ENCODE measurements at places on chromosomes 3 and 15. TPM values are rescaled to one million over a fixed set of nuclear protein-coding genes. Genes with fewer than 3 reads are reported as not detected.

MESP1 gene
- not detected for total RNA-seq

BRPF1 gene
- 36.0 TPM for total RNA-seq

KCNMB3 gene
- total RNA-seq: 6.2 TPM

GRCh38 chr15:47908950-47909670 lies 191.8 kb downstream of the SEMA6D start:
- DNase-seq: no peak
- no peaks in the 10 kb centered on the region for H3K4me1 ChIP-seq
- no peaks in the 10 kb centered on the region for H3K27me3 ChIP-seq
- no peak overlapping the region for H3K4me3 ChIP-seq

DNA sequence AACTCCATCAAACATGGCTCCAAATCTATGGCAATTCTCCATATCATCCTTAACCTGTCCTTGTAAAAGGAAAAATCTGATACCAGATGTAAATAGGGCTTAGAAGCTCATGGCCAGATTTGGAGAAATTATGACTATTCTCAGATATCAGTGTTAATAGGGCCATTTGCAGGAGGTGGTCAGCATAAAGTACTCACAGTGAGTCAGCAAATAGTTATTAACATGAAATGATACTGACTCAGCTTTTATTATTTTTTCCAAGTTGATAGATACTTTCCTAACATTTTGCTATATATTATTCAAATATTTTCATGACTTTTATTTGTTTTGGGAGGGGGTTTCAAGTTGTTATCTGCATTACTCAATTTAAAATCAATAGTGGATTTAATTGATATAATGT lies 255.8 kb downstream of the MFSD1 start:
- DNase-seq: no peak
- H3K36me3 ChIP-seq: no peaks in the 10 kb centered on the region
- no peaks in the 10 kb centered on the region for H3K4me1 ChIP-seq
- no peak overlapping the region for H3K4me3 ChIP-seq
- H3K27ac ChIP-seq: no peak overlapping the region

- DNase-seq: no peak
- no peaks in the 10 kb centered on the region for H3K27me3 ChIP-seq
- no peak overlapping the region for H3K4me3 ChIP-seq
- no peaks in the 10 kb centered on the region for H3K36me3 ChIP-seq
- no peak overlapping the region for H3K27ac ChIP-seq
These were observed 37.4 kb downstream of the FRMD5 start for GRCh38 chr15:44157679-44158078.

DNA sequence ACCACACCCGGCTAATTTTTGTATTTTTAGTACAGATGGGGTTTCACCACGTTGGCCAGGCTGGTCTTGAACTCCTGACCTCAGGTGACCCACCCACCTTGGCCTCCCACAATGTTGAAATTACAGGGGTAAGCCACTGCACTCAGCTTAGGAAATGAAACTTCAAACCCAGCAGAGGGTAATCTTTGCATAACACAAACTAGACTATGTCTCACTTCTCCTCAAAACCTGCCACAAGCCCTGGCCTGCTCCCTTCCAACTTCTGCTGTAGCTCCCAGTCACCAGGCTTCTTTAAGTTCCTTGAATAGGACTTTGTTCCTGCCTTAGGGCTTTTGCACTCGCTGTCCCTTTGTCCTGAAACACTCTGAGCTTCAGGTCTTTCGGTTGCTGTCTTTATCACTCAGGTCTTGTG lies 39.2 kb upstream of the SEMA4B start:
- H3K4me3 ChIP-seq: no peak overlapping the region
- no peaks in the 10 kb centered on the region for H3K4me1 ChIP-seq
- no peak for DNase-seq
- no peak overlapping the region for H3K27ac ChIP-seq
- H3K36me3 ChIP-seq: no peaks in the 10 kb centered on the region
- no peaks in the 10 kb centered on the region for H3K27me3 ChIP-seq

DNA sequence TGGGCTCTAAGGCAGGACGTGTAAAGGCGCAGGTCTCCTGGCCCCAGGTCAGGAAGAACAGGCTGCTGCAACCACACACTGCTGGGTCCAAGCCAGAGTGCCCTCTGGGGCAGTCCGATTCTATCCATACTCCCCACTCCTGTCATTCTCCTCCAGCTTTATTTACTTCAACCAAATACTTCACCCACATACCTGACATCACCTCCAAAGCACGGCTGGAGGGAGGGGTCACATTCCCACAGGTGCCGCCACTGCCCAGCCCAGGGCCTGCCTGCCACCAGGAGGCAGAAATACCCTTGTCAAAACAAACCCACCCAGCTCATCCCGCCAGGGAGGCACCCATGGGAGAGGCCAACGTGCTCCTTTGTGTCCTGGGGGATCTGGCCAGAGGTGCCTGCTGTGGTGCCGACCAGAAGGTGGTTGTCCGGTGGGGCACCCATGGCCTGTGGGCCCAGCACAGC lies 100.4 kb downstream of the DAPK2 start:
- no peaks in the 10 kb centered on the region for H3K36me3 ChIP-seq
- H3K27me3 ChIP-seq: no peaks in the 10 kb centered on the region
- no peak overlapping the region for H3K4me3 ChIP-seq
- DNase-seq: no peak

- no peaks in the 10 kb centered on the region for H3K4me1 ChIP-seq
- H3K36me3 ChIP-seq: no peaks in the 10 kb centered on the region
These were observed 196.3 kb upstream of the PLSCR5 start for GRCh38 chr3:146801492-146801891.

DNA sequence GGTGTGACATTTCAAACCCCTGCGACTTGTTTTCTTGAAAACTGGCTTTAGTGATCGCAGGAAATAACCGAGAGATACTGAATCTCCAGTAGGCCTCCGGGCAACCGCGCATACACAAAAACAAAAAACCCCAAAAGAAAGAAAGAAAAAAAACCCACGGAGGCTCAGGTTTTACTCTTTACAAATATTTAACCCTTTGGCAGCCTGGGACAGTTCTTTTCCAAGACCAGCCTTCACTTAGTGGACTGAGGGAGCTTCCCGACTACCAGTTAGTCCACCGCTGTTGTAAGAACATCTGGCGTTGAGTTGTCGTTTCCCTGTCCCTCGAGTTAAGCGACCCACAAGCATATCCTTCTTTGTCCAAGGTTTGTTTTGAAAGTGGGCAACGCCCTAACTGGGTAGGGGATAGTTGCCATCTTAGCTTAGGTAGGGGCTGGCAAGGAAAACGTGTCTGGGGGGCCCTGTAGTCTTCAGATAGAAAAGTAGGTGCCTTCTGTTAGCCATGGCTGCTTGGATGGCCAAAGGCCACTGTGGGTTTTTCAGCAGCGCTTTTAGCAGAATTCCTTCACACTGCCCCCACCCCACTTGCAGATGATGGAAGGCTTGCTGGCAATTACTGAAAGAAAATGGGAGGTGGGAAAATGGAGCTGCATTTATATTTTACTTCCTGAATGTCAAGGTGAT lies 6.9 kb downstream of the ISL2 start:
- DNase-seq: no peak
- no peak overlapping the region for H3K27ac ChIP-seq
- H3K4me3 ChIP-seq: no peak overlapping the region
- H3K4me1 ChIP-seq: no peaks in the 10 kb centered on the region

GRCh38 chr15:72887376-72887775 lies 103.8 kb upstream of the ADPGK start:
- no peak overlapping the region for H3K4me3 ChIP-seq
- H3K27me3 ChIP-seq: no peaks in the 10 kb centered on the region
- no peak for DNase-seq

GRCh38 chr3:18426597-18427193 lies 1.6 kb upstream of the SATB1 start:
- no peak overlapping the region for H3K27ac ChIP-seq
- no peak for DNase-seq
- H3K27me3 ChIP-seq: no peaks in the 10 kb centered on the region
- no peaks in the 10 kb centered on the region for H3K4me1 ChIP-seq
- H3K36me3 ChIP-seq: no peaks in the 10 kb centered on the region
- no peak overlapping the region for H3K4me3 ChIP-seq

DNA sequence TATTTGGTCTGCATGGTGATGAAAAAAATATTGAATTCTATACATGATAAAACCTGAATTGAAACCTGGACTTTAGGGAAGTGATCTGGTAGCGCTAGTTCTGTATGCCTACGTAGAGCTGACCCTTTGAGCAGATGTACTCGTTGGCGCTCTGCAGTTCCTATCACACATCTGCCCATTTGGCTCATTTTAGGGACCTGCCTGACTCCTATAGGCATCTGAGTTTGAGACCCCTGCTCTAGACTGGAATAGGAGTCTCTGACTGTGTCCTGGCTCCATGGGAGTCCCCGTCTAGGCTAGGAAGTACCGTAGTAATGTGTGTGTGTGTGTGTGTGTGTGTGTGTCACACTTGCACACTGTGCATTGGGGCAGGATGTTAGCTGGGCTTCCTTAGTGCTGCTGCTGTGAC lies 21.2 kb downstream of the STARD5 start:
- H3K4me3 ChIP-seq: no peak overlapping the region
- no peaks in the 10 kb centered on the region for H3K4me1 ChIP-seq
- no peak for DNase-seq
- H3K27ac ChIP-seq: no peak overlapping the region

DNA sequence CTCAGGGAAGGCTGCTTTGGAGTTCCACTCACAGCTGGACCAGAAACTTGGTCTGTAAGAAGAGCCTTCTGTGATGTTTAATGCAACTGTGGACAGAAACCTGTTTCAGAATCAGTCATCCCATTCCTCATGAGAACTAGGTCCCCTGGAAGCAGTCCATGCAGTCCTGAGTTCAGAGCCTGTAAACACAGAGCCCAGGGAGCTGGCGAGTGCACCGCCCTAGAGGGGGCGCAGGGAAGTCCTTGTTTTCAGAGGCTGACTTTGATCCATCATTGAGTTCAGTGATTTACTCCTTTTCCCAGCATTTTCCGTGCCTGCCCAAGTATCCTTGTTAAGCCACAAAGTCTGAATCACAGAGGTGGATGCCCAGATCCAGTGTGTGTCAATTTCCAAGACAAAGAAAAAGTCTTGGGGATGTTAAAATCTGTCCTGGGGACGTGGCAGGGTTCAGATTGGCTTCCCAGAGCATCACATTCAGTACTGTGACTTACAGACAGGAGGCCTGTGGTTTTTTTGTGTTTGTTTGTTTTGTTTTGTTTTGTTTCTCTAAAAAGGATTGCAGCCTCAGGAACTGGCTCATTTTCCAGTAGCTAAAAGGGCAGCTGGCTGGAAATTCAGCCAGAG lies 9.8 kb upstream of the TXNRD3 start:
- H3K4me3 ChIP-seq: no peak overlapping the region
- no peaks in the 10 kb centered on the region for H3K27me3 ChIP-seq
- DNase-seq: no peak
